ENCODE measurements at places on chromosomes 16 and 17. TPM values are rescaled to one million over a fixed set of nuclear protein-coding genes. Genes with fewer than 3 reads are reported as not detected.

CSH2 gene
- 0.43 TPM for total RNA-seq

KRTAP16-1 gene
- total RNA-seq: not detected

NAA60 gene
- 47.6 TPM for total RNA-seq

TMEM238L gene
- not detected for total RNA-seq

BLTP2 gene
- 140 TPM for total RNA-seq

DNA sequence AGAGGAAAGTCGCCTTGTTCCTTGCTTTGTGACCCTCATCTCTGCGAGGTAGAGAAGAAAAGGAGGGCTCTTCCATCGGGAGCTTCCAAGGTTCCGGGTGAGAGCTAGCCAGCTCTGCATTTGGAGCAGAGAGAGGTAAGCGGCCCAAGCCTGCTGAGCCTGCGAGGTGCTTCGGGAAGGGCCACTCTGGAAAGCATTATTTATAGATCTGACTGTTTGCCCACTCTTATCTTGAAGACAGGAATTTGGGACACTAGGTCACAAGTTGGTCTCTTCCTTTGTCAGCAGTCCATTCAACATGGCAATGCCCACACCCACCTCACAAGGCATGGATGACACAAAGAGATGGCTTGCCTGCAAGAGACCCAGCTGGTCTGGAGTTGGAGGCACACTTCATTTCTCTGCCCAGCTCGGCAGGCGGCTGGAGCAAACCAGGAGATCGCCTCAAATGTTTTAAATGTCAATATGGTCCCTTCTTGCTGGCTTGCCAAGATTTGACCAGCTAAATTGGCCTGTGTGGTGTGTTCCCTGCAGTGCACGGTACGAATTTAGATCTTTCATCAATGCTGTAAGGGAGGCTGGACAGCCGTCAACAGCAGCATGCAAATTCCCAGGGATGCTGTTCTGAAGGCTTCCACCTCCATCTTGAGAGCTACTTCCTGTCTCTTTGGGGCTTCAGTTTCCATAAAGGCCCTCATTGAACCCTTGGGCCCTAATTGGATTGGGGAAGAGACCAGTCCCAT is 19.5 kb downstream of the CBX4 start:
- H3K4me1 ChIP-seq: peaks cover 11% of the 10 kb centered on the region
- no peak for DNase-seq
- no peak overlapping the region for H3K4me3 ChIP-seq
- H3K27ac ChIP-seq: no peak overlapping the region

DNA sequence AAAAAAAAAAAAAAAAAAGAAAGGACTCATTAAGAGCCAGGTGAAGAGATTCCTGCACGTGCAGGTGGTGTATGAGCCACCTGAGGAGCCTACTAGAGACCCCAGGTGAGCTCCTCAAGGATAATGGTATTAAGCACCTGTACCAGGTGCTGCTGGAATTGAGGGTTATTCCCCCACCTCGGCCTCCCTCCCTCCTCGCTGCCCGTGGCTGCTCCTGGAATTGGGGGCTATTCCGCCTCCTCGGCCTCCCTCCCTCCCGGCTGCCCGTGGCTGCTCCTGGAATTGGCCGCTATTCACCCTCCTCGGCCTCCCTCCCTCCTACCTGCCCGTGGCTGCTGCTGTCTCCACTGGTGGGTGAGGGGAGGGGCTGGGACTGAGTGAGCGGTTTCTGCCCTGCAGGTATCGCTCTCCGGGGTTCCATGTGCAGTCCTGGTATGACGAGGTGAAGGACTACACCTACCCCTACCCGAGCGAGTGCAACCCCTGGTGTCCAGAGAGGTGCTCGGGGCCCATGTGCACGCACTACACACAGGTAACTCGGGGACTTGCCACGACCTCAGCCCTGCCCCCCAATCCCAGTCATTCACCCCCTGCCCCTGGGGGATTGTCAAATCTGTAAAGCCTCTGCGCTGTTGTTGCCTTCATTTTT is 29.3 kb downstream of the CRISPLD2 start:
- H3K4me3 ChIP-seq: no peak overlapping the region
- peak; percentile 60 for DNase-seq
- H3K4me1 ChIP-seq: peaks cover 10% of the 10 kb centered on the region

- no peak overlapping the region for H3K4me3 ChIP-seq
- H3K36me3 ChIP-seq: no peaks in the 10 kb centered on the region
- H3K27ac ChIP-seq: no peak overlapping the region
- no peak for DNase-seq
- H3K27me3 ChIP-seq: no peaks in the 10 kb centered on the region
These were observed 312.5 kb downstream of the MAF start for GRCh38 chr16:79288066-79288465.

GRCh38 chr17:50191359-50192143 is 9.9 kb downstream of the COL1A1 start:
- H3K27ac ChIP-seq: no peak overlapping the region
- H3K36me3 ChIP-seq: peaks cover 54% of the 10 kb centered on the region
- no peak for DNase-seq

DNA sequence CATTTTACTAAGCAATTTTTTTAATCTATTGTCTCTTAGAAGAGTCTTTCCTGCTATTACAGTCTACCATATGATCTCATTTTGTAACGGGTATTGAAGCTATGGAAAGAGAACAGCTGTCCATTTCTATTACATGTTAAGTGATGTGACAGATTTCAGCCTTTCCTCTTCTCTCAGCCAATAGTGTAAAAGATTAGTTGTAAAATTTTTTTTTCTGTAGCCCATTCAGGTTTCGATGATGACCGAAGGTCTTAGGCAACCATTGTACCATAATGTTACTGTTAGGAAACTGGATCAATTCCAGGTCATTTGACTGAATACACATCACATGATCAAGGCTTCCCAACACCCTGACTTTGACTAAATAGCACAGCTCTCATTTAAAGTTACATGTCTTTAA is 147.6 kb upstream of the HLF start:
- H3K36me3 ChIP-seq: no peaks in the 10 kb centered on the region
- H3K4me3 ChIP-seq: no peak overlapping the region
- no peaks in the 10 kb centered on the region for H3K4me1 ChIP-seq
- no peak overlapping the region for H3K27ac ChIP-seq
- no peak for DNase-seq

DNA sequence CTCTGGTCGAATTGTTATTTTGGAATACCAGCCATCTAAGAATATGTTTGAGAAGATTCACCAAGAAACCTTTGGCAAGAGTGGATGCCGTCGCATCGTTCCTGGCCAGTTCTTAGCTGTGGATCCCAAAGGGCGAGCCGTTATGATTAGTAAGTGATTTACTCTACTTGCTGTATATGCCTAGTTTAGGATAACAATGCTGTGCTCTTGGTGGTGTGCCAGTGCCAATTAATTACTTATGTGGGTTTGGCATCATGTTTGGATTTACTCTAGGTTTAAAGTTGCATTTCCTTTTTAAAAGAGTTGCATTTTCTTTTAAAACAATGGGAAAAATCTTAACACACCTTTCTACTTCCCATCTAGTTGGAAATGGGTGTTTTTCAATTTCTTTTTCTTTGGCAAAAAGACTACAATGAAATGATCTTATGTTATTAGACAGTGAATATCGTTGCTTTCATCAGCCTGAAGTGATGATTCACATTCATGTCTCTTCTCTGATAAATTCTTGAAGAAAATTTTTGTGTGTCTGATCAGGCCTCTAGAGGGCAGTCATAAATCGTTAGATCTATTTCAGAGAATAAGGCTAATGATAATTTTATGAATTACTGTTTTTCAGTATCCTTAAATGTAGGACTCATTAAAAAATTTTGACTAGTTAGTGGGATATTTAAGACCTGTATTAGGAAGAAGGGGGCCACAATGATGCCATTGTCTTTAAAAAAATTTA is 5.6 kb downstream of the SF3B3 start:
- no peaks in the 10 kb centered on the region for H3K4me1 ChIP-seq
- H3K36me3 ChIP-seq: peaks cover 87% of the 10 kb centered on the region
- no peak overlapping the region for H3K4me3 ChIP-seq
- no peak overlapping the region for H3K27ac ChIP-seq

Data from H1 (cell line).